Renal cortical epithelial cell (primary cell): ENCODE measurements at places on chromosomes 12 and 14. TPM values are rescaled to one million over a fixed set of nuclear protein-coding genes. Genes with fewer than 3 reads are reported as not detected.

Gene NDRG2
- 0.35 and 4.6 TPM in 2 replicates for total RNA-seq

Gene SYT1
- total RNA-seq, result 1.0 and 1.1 TPM in 2 replicates

Gene TEX22
- total RNA-seq, result under 0.01 and 0.60 TPM in 2 replicates

Gene ENDOU
- 0.10 TPM in 1 of 2 replicates, not detected in the other for total RNA-seq

Gene PGAM5
- total RNA-seq, result 53.1 and 104 TPM in 2 replicates
